ENCODE measurements at places on chromosomes 2 and 18. TPM values are rescaled to one million over a fixed set of nuclear protein-coding genes. Genes with fewer than 3 reads are reported as not detected.

Gene GALR1
- not detected for total RNA-seq

Gene UGT1A8
- under 0.01 TPM for total RNA-seq

Gene AQP12B
- total RNA-seq: not detected

Gene TFCP2L1
- 5.5 TPM for total RNA-seq

Gene DSG3
- total RNA-seq: 688 TPM

Gene RUFY4
- total RNA-seq: not detected

Gene IL1RL2
- 2.6 TPM for total RNA-seq

Gene B3GNT7
- total RNA-seq: 0.26 TPM

Gene CCDC74B
- 0.38 TPM for total RNA-seq

Gene COPS7B
- 12.6 TPM for total RNA-seq

Gene ADGRF3
- total RNA-seq: not detected

Gene TMEM150A
- total RNA-seq: 9.2 TPM

Gene ANKRD30BL
- not detected for total RNA-seq

Gene TMEM17
- 1.1 TPM for total RNA-seq

Gene STAT4
- total RNA-seq: 12.3 TPM

Gene GALNT14
- total RNA-seq: 12.4 TPM

Gene SPHKAP
- total RNA-seq: not detected

All from bronchial epithelial cell (primary cell).